ENCODE measurements at places on chromosomes 1 and 21. TPM values are rescaled to one million over a fixed set of nuclear protein-coding genes. Genes with fewer than 3 reads are reported as not detected.

HEYL gene
- total RNA-seq = 0.42 TPM

MX1 gene
- 148 TPM for total RNA-seq

MSH4 gene
- 0.19 TPM for total RNA-seq

KRTAP21-2 gene
- not detected for total RNA-seq

DNA sequence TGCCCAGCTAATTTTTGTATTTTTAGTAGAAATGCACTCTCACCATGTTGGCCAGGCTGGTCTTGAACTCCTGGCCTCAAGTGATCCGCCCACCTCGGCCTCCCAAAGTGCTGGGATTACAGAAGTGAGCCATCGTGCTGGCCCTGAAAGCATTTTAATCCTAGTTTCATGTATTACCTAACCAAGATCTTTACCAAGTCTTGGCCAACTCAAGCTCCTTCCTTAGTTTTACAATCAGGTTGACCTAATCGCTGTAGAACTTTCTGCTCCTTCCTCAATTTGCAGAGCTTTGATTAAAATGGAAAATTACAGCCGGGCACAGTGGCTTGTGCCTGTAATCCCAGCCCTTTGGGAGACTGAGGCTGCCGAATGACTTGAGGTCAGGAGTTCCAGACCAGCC lies 3.2 kb upstream of the TMEM63A start:
- DNase-seq = no peak
- H3K27ac ChIP-seq = no peak overlapping the region
- H3K27me3 ChIP-seq = no peaks in the 10 kb centered on the region
- no peak overlapping the region for H3K4me3 ChIP-seq
- H3K36me3 ChIP-seq = no peaks in the 10 kb centered on the region

DNA sequence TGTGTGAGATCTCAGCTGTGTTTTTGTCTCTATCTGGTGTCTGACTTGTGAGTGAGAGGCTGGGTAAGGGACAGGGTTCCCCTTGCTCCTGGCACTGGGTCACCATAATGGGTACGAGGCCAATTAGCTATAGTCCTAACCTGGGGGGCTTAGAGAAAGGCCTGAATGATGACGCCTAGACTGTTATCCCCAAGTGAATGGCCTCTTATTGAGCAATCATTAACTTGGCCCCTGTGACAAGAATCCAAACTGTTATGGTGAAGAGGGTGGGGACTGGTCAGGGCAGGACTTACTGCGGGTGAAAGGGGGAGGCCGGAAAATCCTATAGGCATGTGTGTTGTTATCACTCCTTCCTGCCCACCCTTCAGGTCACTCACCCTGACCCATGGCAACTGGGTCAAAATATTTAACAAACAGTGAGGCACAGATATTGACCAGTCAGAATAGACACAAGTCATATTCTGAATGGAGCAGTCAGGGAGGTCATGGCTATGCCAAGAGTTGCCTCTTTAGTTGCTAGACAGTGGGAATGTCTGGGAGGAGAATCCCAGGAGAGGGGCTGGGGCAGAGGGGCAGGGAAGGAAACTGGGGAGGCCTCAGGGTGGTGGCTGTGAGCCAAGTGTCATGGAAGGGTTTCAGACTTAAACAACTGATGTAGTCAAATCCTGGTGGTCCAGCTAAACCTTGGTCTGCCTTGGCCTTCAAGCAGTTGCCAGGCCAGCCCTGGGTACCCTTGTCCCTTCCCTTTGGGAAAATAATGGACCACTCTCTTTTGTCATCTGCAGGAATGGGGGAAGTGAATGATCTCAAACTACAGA lies 3.2 kb downstream of the NR0B2 start:
- no peak overlapping the region for H3K27ac ChIP-seq
- no peaks in the 10 kb centered on the region for H3K36me3 ChIP-seq
- H3K27me3 ChIP-seq = no peaks in the 10 kb centered on the region
- no peaks in the 10 kb centered on the region for H3K4me1 ChIP-seq

DNA sequence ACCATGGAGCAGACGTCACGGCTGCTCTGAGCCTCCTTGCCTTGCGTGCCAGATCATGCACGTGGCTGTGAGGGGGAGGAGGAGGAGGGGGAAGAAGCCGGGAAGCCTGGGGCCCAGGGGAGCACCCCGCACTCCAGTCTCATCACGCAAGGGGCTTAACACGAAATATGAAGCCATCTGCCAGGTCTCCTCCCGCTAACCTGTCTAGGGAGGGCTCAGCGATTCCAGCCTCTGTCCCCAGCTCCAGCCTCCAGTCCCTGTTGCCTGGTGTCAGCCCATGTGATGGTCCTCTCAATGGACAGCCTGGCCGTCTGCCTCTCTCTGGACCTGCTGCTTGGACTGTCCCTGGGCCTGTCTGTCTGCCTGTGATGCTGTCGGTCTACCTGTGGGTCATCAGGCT lies 22.5 kb upstream of the C1QA start:
- H3K4me1 ChIP-seq = no peaks in the 10 kb centered on the region
- H3K27me3 ChIP-seq = peaks cover 15% of the 10 kb centered on the region
- H3K4me3 ChIP-seq = no peak overlapping the region
- DNase-seq = no peak

- no peak overlapping the region for H3K27ac ChIP-seq
- H3K27me3 ChIP-seq = no peaks in the 10 kb centered on the region
- no peak overlapping the region for H3K4me3 ChIP-seq
- DNase-seq = no peak
- no peaks in the 10 kb centered on the region for H3K4me1 ChIP-seq
Measured at GRCh38 chr1:85857991-85858390, 149.8 kb upstream of the ZNHIT6 start.

DNA sequence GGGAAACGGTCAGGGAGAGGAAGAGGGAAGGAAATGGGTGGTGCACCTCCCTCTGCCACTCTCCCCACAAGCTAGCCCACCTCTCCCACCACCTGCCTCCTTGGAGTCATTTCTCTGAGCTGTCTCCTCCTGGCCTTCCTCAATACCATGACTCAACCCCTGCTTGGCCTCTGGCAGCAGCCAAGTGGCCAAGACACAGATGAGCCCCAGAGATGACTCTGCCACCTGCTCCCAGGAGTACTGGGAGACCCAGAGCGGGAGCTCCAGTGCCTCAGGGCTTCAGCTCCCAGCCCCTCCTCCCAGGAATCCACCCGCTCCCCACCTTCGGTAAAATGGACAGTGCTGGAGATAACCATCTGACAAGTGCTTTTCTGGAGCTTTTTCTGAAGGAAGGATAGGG lies 2.6 kb downstream of the S100A16 start:
- no peak overlapping the region for H3K4me3 ChIP-seq
- no peaks in the 10 kb centered on the region for H3K4me1 ChIP-seq
- H3K27ac ChIP-seq = no peak overlapping the region

- no peak overlapping the region for H3K27ac ChIP-seq
- no peak overlapping the region for H3K4me3 ChIP-seq
- no peaks in the 10 kb centered on the region for H3K36me3 ChIP-seq
- H3K4me1 ChIP-seq = no peaks in the 10 kb centered on the region
- no peaks in the 10 kb centered on the region for H3K27me3 ChIP-seq
Measured at GRCh38 chr1:23100074-23100748, 68.4 kb downstream of the LUZP1 start.

DNA sequence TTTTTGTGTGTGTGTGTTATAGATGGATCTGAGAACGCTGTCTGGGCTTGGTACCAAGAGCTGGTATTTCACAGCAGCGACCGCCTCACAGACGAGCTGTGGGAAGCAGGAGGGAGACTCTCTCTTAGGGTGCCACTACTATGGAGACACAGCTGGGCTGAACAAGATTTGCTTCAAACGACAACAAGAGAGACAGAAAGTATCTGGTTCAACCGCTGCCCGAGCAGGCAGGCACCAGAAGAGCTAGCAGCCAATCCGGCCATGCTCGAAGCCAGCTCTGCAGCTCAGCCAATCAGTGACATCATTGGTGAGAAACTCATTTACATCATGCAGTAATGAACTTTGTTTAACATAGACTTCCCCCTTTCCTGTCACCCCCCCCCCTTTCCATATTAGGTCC lies 341.3 kb downstream of the USP25 start:
- no peak for DNase-seq
- no peaks in the 10 kb centered on the region for H3K36me3 ChIP-seq
- no peaks in the 10 kb centered on the region for H3K27me3 ChIP-seq
- no peak overlapping the region for H3K27ac ChIP-seq
- no peaks in the 10 kb centered on the region for H3K4me1 ChIP-seq
- H3K4me3 ChIP-seq = no peak overlapping the region

- H3K36me3 ChIP-seq = no peaks in the 10 kb centered on the region
- H3K27me3 ChIP-seq = no peaks in the 10 kb centered on the region
- no peak for DNase-seq
- no peaks in the 10 kb centered on the region for H3K4me1 ChIP-seq
- no peak overlapping the region for H3K4me3 ChIP-seq
- no peak overlapping the region for H3K27ac ChIP-seq
Measured at GRCh38 chr1:226029093-226029496, 30.0 kb upstream of the SDE2 start.

GRCh38 chr1:236308827-236309226 lies 27.1 kb upstream of the ERO1B start:
- H3K4me1 ChIP-seq = no peaks in the 10 kb centered on the region
- H3K27ac ChIP-seq = no peak overlapping the region
- H3K27me3 ChIP-seq = no peaks in the 10 kb centered on the region
- no peaks in the 10 kb centered on the region for H3K36me3 ChIP-seq
- H3K4me3 ChIP-seq = no peak overlapping the region

DNA sequence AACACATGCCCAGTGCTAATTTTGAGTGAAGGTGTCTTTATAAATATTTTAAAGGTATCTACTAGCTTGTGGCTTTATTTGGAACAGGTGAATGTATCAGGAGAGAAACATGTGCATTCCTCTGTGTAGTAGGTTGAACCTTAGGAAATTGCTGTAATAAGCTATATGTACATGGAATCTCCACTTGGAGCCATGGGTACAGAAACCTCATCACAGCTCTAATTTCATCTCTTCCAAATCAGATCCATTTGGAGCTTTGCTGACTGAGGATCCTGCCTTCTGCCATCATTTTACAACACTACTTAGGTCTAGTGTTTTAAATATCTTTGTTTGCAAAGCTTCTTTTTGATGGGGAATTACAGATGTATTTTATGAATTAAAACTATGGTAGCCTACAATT lies 2.1 kb downstream of the KCNK2 start:
- no peaks in the 10 kb centered on the region for H3K36me3 ChIP-seq
- no peak overlapping the region for H3K4me3 ChIP-seq
- DNase-seq = no peak

GRCh38 chr1:93346421-93346993 lies 800 bp downstream of the DR1 start:
- no peaks in the 10 kb centered on the region for H3K36me3 ChIP-seq
- peaks cover 3% of the 10 kb centered on the region for H3K4me1 ChIP-seq
- peak overlapping the region; percentile 92 for H3K27ac ChIP-seq
- H3K27me3 ChIP-seq = no peaks in the 10 kb centered on the region

DNA sequence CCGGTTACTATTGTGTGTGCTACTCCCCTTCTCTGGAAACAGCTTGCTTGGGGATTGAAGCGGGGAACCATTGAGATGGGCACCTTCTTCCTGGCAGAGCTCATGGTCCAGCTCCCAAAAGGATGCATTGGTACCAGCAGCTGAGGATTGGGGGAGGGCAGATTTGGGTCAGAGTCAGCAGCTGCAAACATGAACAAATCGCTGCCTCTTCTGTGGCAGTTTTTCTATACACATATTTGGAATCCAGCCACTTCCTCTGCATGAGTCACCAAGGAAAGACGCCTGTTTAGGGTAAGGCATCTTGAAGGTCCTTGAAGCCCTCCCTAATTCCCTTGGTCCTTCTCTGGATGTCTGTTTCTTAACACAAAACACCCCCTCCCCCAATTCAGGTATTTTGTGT lies 104.7 kb downstream of the DAB1 start:
- DNase-seq = no peak
- no peak overlapping the region for H3K27ac ChIP-seq
- H3K4me1 ChIP-seq = no peaks in the 10 kb centered on the region
- no peaks in the 10 kb centered on the region for H3K27me3 ChIP-seq

- no peak for DNase-seq
- H3K36me3 ChIP-seq = no peaks in the 10 kb centered on the region
- H3K4me1 ChIP-seq = no peaks in the 10 kb centered on the region
- no peak overlapping the region for H3K4me3 ChIP-seq
- no peak overlapping the region for H3K27ac ChIP-seq
- H3K27me3 ChIP-seq = no peaks in the 10 kb centered on the region
Measured at GRCh38 chr1:5329068-5329739, 663.0 kb downstream of the NPHP4 start.

- no peaks in the 10 kb centered on the region for H3K4me1 ChIP-seq
- no peak overlapping the region for H3K4me3 ChIP-seq
- H3K27ac ChIP-seq = no peak overlapping the region
- no peaks in the 10 kb centered on the region for H3K27me3 ChIP-seq
Measured at GRCh38 chr1:157348538-157349480, 203.5 kb downstream of the FCRL5 start.

- no peaks in the 10 kb centered on the region for H3K4me1 ChIP-seq
- H3K4me3 ChIP-seq = no peak overlapping the region
- no peak overlapping the region for H3K27ac ChIP-seq
- H3K36me3 ChIP-seq = no peaks in the 10 kb centered on the region
Measured at GRCh38 chr1:77382366-77382765, 100.5 kb downstream of the AK5 start.

- H3K27ac ChIP-seq = no peak overlapping the region
- H3K36me3 ChIP-seq = no peaks in the 10 kb centered on the region
- peaks cover 65% of the 10 kb centered on the region for H3K27me3 ChIP-seq
- no peaks in the 10 kb centered on the region for H3K4me1 ChIP-seq
Measured at GRCh38 chr21:36722370-36723368, 23.8 kb downstream of the SIM2 start.

DNA sequence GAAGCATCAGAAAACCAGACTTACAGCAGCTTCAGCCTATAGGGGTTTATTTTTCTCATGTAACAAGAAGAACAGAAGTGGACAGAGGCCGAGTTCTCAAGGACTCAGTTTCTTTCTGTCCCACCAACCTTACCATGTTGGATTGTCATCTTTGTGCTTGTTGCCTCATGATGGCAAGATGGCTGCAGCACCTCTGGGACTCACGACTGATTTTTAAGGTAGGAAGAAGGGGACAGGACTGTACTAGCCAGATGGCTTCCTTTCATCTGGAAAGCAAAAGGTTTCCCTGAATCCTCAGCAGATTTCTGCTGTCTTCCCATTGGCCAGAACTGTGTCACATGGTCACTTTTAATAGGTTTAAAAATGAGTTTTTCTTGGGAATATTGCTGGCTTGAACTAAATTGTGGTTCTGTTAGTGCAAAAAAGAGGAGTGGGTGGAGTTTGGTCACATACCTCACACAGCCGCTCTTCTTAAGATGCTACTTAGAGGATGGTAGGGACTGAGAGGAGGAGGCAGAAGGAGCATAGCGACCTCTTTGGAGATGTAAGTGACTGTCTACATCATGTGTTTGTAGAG lies 48.1 kb upstream of the ENAH start:
- H3K36me3 ChIP-seq = no peaks in the 10 kb centered on the region
- no peak for DNase-seq
- no peak overlapping the region for H3K4me3 ChIP-seq
- no peak overlapping the region for H3K27ac ChIP-seq
